Nephron progenitor cell (in vitro differentiated cells): ENCODE measurements at places on chromosomes 4 and X.

DNA sequence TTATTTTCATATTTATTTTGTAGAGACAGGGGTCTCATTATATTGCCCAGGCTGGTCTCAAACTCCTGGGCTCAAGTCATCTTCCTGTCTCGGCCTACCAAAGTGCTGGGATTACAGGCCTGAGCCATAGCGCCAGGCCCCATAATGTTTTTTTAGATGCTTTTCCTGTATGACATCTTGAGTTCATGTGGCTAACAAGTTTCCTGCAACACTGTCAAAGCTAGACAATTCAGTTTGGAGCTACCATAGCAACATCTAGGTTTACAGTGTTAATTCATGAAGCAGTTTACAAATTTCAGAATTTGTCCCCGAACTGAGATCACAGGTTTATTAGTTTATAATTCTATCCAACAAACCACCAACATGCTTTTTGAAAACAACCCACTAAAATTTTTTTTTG, 6.4 kb upstream of the IL13RA2 start:
- no peak for DNase-seq

GRCh38 chr4:25433966-25434827, 57.1 kb downstream of the ANAPC4 start:
- DNase-seq = no peak

- DNase-seq = no peak
Measured at GRCh38 chr4:147840838-147841738, 109.2 kb downstream of the ARHGAP10 start.

DNA sequence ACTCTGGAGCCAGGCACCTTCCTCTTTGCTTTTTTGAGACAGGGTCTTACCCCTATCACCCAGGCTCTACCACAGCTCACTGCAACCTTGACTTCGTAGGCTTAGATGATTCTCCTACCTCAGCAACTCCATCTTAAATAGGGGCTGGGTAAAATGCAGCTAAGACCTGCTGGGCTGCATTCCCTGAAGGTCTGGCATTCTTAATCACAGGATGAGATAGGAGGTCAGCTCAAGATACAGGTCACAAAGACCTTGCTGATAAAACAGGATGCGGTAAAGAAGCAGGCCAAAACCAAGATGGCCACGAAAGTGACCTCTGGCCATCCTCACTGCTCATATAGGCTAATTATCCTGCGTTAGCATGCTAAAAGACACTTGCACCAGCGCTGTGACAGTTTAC, 770.8 kb upstream of the PRKX start:
- DNase-seq = no peak

- DNase-seq = no peak
Measured at GRCh38 chr4:179678093-179678814, 2236.0 kb upstream of the AGA start.

- DNase-seq = no peak
Measured at GRCh38 chrX:82848111-82848510, 660.0 kb upstream of the POU3F4 start.

DNA sequence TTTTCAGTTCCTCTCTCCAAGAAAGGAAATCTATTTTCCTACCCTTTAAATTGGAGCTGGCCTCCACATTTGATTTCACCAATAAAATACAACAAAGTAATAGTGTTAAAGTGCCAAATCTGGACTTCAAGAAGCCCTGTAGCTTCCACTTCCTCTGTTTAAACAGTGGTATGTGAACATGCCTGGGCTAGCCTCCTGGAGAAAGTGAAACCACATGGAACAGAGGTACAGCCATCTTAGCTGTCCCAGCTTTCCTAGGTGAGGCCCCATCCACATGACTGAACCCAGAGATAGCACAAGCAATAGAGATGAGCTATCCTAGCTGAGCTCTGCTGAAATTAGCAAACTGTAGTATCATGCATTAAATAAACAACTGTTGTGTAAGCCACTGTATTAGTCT, 131.8 kb upstream of the VCX start:
- DNase-seq = no peak

GRCh38 chr4:88526221-88526815, 2.7 kb upstream of the PYURF start:
- no peak for DNase-seq

DNA sequence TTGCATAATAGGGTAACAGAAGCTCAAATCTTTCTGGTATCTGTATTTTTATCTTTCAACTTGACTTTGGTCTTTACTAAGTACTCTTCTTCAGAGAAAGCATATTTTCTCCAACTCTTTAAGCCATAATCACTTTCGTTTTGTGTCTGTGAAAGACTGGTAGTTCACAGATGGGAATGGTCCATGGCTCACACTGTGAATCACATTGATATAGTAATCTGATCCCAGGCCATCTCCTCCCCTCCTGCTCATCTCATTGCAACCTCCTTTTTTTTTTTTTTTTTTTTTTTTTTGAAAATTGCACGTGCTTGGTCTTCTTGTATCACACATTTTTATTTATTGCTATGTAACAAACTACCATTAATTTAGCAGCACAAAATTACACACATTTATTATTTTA, 694.5 kb upstream of the SLIT2 start:
- DNase-seq = no peak

GRCh38 chr4:20723019-20723418, 22.8 kb downstream of the PACRGL start:
- no peak for DNase-seq

DNA sequence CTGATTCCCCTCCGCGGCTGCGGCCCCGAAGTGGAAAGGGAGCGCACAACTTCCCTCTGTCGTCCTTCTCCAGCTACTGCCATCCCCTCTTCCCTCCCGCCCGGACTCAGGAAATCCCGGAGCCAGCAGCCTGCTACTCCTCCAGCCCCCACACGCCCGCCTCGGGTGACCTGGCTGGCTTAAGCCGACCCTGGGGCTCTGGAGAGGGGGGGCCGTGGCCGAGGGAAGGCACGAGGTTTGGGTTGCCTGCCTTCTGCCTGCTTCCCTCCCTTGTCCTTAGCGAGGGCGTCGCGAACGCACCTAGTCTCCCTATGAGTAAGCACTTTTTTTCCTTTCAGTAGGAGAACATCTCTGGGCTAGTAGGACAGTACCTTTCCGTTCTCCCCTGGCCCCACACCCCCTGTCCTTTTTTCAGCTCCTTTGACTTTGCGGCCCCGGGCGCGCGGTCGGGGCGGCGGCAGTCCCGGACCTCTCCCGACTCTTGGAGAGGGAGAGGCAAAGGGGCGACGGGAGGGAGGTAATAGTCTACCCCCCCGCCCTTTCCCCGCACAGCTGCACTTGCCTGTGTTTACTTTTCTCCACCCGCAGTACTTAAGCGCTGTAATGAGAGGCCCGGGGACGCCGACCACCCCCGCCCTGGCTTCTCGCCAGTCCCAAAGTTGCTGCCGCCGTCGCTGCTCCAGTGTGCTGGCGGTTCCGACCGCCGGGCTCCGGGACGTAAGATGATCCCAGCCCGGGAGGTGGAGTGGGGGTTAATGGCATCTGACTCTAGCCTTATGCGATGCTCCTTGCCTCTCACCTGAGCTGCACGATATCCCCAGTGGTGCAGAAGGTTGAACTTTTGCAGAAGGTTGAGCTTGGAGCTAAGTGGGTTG, 868 bp downstream of the PLS3 start:
- DNase-seq = peak; percentile 70

- DNase-seq = no peak
Measured at GRCh38 chr4:85681921-85682320, 207.0 kb downstream of the ARHGAP24 start.

- DNase-seq = no peak
Measured at GRCh38 chrX:13090027-13090338, 45.6 kb upstream of the FAM9C start.

GRCh38 chr4:56099378-56099786, 150.6 kb downstream of the CEP135 start:
- DNase-seq = no peak

DNA sequence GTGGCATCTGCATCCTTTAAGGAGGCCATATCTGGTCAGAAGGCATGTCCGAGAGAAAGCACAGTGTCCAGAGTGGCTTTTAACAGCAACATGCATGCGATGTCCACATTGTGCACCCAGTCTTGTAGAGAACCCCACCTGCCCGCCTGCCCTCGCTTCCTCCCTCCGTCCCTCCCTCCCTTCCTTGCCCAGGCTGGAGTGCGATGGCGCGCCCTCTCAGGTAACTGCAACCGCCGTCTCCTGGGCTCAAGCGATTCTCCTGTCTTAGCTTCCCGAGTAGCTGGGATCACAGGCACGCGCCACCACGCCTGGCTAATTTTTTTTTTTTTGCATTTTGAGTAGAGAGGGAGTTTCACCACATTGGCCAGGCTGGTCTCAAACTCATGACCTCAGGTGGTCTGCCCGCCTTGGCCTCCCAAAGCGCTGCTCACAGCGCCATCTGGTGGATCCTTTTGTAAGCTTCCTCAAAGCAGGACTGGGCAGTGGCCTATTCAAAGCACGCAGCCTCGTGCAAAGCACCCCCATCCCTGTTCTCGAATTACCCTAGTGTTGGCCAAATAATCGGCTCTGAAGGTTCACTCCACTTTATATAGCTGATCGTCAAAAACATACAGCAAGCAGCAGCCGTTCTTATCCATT, 15.0 kb downstream of the BRCC3 start:
- DNase-seq = peak; percentile 32

DNA sequence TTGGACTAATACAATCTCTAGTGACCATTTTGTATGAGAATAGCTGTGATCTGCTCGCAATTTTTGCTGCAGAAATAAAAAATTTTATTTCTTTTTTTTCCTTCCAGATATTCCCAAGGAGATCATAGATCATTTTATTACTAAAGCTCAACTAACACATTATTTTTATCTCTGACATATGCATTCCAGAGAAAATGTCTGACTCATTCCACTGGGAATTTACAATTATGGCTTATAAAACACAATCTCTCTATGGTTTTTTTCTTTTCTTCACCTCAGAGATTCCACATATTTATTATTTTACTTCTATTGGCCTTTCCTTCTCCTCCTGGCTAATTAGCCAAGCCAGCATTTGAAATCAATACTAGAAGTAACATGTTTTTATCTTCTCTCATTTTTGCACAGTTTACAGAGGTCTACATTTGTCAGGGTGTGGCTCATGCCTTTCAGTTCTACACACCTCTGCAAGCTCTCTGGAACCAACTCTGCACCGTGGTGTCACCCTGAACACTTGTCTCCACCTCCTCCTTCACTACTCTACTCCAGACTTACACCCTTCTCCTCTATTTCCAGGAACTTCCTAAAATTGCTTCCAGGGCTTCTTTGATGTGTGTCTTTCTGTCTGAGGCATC, 59.8 kb upstream of the GPM6A start:
- DNase-seq = no peak

- peak; percentile 22 for DNase-seq
Measured at GRCh38 chr4:108492816-108493595, 127.4 kb upstream of the RPL34 start.

DNA sequence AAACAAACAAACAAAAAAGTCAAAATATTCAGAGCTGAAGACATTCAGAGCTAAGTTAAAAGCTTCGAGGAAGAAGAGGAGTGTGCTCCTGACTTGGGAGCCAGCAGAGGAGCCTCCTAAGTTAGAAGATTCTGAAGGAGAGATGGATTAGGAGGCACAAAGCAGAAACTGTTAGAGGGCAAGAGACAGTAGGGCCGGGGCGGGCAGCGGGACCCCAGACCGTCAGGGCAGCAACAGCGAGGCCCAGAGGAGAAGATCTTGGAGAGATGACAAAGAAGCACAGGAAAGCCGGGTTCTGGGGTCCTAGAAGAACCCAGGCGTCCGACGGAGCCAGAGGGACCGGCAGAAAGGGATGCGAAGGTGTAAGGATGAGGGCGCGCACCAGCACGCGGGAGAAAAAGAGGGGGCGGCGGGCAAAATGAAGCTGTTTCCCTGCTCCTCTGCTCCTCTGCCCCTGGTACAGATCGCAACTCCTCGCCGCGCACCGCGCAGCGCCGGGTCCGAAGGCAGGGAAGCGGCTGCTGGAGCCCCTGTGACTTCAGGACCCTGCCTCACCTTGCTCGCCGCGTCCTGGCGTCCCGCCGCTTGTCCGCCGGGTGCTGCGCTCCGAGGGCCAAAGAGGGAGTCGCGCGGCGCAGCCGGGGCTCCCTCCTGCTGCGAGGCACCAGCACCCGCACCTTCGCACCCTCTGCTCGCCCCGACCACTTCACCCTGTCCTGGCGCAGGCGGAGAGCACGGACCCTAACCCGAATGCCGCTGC, 477 bp downstream of the KLHL13 start:
- DNase-seq = peak; percentile 45

- no peak for DNase-seq
Measured at GRCh38 chr4:82287720-82288119, 86.1 kb downstream of the HNRNPD start.

DNA sequence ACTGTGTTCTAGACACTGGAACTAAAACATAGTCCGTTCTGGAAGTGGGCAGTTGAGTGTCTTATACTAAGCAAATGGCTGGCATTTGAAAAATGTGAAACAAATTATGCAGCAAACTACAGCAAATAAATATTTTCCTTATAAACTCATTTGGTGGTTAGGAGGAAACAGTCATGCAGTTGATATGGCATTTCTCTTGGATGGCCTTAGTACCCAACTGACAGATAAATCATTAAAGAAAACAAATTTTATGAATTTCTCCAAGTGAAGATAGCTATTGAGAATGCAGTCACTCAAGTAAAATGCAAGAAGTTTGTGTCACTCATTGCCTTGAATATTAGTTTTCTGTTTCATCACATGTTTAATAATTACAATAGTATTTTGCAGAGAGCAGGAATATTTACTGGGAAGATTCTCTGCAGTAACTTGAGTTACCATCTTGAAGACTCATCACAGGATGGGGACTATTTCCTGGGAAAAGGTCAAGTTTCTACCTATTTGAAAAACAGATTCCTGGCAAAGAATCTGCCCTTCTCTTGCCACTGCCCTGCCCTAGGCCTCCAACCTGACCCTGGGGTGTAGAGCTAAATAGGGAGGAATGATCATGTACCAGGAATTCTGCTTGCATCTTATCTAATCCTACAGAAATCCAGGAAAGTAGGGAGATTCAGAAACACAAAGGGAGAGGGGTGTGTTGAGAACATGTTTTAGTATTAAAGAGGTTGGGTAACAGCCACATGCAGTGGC, 105.9 kb downstream of the SH3RF1 start:
- DNase-seq = no peak

DNA sequence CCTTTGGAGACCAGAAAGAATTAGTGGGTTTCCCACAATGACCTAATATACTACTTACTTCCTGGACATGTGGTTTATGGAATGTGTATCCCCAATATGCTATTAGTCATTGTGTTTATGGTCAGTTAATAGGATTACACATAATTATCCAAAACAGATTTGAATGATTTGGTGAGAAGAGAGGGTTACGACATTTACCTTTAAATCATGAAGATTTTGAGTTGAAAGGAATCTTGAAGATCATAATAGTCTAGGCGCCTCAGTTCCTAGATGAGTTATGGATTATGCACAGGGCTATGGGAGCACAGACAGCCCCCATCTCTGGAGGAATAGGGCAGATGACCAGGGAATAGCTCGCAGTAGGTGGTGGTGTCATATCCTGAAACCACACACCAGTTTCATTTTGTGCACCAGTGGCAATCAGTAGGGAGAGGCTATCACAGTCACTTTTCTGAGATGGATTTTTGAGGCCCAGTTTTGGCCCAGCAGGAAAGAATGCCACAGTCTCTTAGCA, 61.3 kb downstream of the SEPTIN11 start:
- no peak for DNase-seq

DNA sequence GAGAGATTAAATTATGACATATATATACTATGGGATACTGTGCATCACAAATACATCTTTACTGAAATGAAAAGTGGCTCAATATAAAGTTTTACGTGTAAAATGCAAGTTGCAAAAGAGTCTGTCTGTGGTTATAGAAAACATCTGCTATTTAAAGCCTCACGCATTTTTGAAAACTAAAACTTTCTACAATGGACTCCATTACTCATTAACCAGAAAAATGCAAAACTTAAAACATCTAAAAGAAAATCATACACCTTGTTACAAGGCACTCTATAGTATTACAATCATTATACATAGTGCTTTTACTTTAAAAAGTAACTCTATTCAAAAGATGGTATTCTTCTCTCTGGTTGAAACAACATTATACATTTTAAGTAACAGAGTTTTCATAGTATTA, 755.6 kb downstream of the DMD start:
- no peak for DNase-seq
